ENCODE measurements at places on chromosomes 7 and 10.

DNA sequence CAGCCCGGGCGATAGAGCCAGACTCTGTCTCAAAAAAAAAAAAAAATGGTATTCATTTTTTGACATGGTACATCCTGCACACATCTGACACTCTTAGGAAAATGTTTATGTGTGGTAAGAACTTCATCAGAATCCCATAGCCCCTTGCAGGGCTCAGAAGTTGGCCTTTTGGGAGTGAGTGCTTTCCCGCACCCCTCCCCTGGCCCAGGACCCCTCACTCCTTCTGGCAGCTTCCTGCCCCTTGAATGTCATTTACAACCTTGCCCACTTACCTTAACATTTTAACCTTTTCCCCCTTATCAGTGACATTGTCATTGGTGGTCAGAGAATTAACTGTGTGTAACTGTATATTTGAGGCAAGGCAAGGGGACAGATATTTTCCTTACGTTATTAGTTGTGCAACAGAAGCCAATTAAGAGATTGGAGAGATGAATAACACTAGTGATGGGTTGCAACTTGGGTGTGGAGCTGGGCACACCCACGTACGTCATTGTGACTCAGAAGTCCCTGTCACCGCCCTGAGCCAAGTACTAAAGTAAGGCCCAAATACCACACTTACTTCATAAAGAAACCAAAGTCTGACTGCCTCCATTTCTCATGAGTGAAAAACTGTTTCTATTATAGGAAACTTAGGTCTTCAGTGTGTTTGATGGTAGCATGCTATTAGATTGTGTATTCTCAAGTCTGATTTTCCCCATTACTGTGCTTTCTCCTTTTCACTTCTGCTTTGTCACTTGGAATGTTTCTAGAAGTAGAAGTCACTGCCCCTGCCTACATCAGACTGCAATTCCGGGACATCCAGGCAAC is 31.6 kb downstream of the OGDH start:
- peak; percentile 93 for DNase-seq

GRCh38 chr10:103836861-103837260 is 18.5 kb downstream of the SH3PXD2A start:
- DNase-seq = no peak

DNA sequence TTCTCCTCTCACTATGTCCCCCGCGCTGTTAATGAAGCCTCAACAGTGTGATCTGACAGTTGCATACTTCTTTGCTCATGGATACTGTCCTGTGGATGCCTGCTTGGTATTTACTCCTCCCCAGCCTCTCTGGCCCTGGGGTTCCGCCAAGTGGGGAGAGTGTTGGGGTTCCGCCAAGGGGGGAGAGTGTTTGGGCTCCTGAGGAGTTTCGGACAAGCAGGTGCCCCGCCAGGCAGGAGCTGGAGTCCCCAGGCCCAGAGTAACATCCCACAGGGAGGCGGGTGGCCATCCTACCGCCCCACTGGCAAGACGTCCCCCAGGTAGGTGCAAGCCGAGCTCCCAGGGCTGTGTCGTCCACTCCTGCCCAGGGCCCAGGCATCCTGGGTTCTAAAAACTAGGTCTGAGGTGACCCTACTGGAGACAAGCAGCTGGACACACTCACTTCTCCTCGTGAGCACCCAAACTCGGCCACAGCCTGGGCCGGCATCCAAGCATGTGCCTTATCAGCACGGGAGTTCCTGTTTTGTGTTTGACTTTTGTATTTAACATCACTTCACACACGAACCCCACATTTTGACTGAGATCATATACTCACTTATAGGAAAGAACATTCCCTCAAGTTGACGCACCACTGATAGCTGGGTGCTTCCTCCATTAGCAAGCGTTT is 34.2 kb downstream of the CAMK2B start:
- no peak for DNase-seq

- DNase-seq = no peak
Observed at GRCh38 chr10:117638200-117638599, 95.7 kb downstream of the EMX2 start.

DNA sequence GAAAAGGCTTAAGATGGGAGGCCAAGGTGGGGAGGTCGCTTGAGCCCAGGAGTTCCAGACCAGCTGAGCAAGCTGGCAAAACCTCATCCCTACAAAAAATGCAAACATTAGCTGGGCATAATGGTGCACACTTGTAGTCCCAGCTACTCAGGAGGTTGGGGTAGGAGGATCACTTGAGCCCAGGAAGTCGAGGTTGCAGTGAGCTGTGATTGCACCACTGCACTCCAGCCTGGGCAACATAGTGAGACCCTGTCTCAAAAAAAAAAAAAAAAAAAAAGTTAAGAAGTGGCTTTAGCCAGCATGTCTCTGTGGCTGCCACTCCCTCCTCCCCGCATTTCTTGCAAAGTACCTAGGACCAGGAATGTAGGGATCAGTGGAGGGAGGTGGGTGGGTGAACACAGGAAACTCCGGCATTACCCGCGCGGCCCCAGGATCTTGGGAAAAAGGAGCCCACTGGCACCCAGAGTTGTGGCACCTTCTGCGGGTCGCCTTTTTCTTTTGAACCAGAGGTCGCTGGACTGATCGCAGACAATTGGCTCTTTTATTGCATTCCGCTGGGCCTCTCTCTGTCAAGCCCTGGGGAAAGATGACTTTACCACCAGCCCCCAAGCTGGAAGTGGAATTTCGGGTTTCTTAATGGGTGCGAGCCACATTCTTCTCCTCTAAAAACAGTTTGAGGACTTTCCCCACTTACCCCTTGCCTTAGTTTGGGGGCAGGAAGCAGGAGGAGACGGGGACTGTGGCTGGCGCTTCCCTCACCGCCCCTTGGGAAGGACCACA is 3.5 kb downstream of the VGF start:
- DNase-seq = no peak

DNA sequence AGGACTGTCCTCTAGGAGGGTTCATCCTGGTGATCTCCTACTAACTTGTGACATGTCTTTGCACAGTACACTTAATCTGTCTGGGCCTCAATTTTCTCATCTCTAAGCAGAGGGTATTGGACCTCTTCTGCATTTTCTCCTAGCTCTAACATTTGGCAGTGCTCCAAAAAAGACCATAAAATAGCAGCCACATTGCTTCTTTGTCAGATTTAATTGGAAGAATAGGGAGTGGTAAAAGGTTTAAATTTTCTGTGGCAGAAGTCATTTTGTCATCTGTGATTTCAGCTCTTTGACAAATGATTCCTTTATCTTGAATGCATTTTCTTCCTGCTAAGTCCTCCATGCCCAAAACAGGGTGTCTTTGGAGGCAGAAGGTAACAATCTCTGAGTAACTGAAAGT is 289.9 kb upstream of the LRGUK start:
- no peak for DNase-seq

DNA sequence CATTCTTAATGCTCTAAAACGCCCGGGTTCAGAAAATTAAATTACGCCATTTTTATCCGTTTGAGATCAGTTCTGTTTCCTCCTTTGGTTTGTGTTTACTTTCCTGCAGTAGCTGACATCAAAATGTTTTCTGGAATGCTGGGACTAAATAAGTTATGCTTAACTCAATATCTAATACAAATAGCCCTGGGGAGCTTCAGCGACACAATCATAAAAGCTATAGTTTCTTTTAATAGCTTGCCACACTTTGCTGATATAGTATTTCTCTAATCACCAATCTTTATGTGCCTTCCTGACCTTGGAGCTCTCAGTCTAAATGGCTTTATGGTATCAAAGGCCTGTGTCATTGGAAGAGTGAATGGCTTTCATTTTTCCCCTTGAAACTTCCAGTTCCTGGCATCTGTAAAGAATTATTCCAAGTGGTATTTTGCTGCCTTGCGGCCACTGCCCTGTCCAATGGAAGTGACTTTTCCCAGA is 202.7 kb downstream of the HDAC9 start:
- no peak for DNase-seq

DNA sequence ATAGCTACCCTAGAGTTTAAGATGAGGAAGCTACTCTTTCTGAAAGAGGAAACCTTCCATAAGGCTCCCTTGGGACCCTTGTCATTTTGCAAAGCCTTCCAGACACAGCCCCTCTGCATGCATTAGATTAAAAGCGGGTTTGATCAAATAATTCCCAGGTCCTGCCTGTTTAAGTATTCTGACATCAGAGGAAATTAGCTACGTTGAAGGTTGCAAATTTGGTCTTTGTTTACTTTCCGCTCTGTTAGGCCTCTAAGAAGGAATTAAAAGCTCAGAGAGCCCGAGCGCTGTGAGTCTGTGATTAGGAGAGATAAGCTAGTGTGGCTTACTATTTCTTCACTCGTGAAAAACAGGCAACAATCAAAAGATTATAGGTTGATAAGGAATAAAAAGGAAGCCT is 1.4 kb upstream of the THSD7A start:
- DNase-seq = no peak

GRCh38 chr7:41916450-41916927 is 213.6 kb upstream of the INHBA start:
- peak; percentile 97 for DNase-seq
